GF-D8 (cell line): ENCODE measurements at places on chromosomes 7 and 10.
A peak's percentile ranks its signal among the peaks of the same experiment; 100 is the strongest.

- DNase-seq = no peak
Observed at GRCh38 chr7:91512958-91513357, 248.7 kb downstream of the FZD1 start.

GRCh38 chr7:47536661-47537611, 45.0 kb downstream of the TNS3 start:
- DNase-seq = no peak

DNA sequence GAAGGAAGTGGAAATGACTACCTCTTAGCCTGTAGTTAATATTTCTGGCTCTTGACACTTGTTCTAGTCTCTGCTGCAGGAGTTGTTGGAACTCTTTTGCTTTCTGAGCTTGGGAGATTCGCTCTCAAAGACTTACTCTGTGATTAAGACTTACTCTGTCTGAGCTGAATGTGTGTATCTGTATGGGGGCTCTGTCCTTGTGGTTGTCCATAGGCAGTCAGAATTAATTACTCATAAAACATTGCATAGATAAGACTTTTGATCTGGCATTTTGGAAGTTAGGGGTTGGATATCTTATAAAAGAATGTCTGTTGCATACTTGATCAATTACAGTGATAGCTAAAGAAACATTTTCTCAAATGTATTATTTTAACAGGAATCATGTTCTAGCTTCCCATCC, 199.2 kb upstream of the KIAA1217 start:
- DNase-seq = no peak

- DNase-seq = peak; percentile 96
Observed at GRCh38 chr7:141956084-141956483, 9.3 kb upstream of the CLEC5A start.

GRCh38 chr10:18777258-18777657, 118.0 kb downstream of the ARL5B start:
- no peak for DNase-seq

- no peak for DNase-seq
Observed at GRCh38 chr10:15703151-15703880, 16.4 kb downstream of the ITGA8 start.

DNA sequence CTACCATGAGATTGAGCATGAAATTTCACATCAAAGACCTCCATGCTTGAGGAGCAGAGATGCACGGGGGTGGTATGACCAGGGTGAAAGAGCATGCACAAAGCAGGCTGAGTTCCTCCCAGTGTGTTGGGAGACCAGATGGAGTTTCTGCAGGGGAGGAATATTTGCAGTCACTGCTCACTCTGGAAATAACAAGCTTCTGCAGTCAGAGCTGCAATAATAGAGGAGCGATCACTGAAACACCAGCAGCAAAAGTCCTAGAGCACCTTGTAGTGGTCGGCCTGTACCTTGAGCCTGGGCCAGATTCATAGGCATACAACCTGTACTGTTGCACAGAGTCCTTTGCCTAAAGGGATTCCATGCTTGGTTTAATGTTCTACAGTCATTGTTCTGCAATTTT, 184.5 kb upstream of the SP8 start:
- no peak for DNase-seq
